ENCODE measurements at places on chromosomes 6 and 20.
A peak's percentile ranks its signal among the peaks of the same experiment; 100 is the strongest.

DNA sequence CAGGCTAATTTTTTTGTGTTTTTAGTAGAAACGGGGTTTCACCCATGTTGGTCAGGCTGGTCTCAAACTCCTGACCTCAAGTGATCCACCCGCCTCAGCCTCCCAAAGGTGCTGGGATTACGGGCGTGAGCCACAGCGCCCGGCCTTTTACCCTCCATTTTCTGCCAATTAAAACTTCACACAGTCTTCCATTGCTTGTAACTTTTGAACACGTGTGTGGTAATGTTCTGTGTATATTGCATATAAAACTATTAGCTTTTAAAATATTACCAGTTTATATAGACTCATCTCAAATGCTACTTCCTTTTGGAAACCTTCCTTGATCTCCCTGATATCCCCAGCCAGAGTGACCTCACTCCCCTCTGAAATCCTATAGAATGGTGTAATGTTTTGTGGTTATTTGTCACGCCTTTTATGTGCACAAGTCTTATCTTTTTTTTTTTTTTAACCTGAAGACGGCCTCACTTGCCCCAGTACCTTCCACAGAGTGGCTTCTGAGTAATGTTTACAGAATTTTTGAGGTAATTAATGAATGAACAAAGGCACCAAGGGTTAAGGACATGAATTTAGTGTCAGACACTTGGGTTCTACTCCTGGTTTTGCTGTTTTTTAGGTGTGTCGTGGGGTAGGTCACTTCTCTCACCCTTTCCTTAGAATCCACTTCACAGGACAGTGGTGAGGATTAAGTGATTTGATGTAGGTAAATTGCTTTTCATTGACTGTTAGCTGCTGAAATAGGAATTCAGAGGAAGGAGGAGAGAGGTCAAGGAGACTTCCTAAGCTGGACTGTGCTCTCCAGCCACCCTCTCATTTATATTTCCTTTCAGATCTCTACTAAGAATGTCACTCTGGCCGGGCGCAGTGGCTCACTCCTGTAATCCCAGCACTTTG lies 11.2 kb upstream of the MMP24 start:
- DNase-seq: no peak

- no peak for DNase-seq
These were observed 168.4 kb upstream of the UST start for GRCh38 chr6:148578489-148578814.

DNA sequence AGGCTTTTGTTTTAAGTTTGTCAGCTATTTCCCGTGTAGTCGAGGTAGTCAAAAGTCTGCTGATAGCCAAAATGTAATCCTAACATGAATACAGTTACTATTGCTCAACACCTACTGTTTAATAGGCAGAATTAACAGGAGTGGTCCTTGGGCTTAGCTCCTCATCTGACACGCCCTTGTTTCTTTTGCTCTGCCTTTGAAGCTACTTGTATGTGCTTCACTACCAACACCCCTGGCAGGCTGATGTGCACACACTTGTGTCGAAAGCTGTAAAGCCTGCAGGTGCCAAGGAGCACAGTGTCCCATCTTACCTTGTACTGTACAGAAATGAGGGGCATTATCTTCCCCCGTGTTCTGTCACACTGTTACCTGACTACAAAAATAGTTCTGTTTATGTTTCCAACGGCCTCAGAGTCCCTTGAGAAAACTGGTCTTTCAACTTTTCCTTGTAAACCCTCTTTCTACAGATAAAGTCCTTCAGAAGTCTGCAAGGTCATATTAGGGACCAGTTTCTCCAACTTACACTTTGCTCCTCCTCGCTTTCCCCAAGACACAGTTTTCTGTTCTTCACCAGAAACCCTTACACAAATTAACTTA lies 9.3 kb downstream of the SDHAF4 start:
- DNase-seq: no peak

DNA sequence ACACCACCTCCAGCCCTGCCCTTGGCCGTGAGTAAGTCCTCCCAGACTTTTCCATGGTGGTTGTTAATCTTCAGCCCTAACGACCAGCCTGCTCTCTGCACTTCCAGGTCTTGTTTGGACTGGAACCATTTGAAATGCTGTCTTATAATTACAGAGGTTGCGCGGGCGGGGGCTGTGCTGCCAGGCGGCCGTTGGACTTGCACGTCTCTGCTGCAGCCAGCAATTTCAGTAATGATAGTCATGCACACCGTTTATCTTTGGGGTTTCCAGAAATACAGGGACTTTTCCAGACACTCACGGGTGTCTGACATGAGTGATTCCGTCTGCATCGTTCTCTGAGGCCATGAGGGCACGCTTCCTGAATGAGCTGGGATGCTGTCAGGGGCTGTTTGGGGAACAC lies 118.2 kb downstream of the BMP7 start:
- no peak for DNase-seq

DNA sequence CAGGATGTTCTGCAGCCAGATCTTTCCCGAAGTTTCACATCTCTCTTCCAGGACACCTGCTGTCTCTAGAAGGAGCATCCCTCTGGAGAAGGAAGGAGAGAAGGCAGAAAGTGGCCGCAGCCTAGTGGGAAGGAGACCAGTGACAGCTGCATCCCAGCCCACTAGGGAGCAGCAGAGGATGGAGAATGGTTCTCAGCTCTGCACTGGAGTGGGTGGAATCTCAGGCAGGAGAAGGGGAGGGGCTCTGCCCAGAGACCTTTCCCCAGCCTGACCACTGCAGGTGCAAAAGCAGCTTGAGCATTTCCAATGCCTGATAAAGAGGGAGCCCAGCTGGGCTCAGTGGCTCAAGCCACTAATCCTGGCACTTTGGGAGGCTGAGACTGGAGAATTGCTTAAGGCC lies 32.3 kb downstream of the NCR2 start:
- DNase-seq: peak; percentile 41

DNA sequence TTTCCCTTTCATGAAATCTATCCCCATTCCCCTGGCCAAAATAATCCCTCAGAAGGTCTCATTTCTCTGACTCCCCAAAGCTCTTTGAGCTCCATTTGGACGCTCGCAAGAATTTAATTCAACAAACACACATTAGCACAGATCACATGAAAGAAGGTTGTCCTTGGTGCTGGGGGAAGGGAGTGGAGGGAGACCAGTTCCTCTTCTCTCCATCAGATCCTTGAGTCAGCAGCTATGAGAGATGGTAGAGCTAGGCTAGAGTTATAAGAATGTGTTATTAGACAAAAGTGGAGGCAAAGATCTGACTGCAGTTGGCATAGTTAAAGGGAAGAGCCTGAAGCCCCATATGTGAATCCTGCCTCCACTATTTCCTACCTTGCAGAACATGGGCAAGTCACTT lies 184.2 kb upstream of the CDYL start:
- no peak for DNase-seq

- DNase-seq: peak; percentile 5
These were observed 14.5 kb downstream of the TMX4 start for GRCh38 chr20:8005033-8005432.

- no peak for DNase-seq
These were observed 4.0 kb downstream of the ZBTB24 start for GRCh38 chr6:109478841-109479624.

- DNase-seq: no peak
These were observed 55.1 kb upstream of the CEP162 start for GRCh38 chr6:84282550-84282949.

- peak; percentile 42 for DNase-seq
These were observed 642.6 kb downstream of the KIF16B start for GRCh38 chr20:15930311-15931305.

GRCh38 chr6:121539439-121539838 lies 104.0 kb downstream of the GJA1 start:
- no peak for DNase-seq
